Activated CD4-positive, alpha-beta T cell treated with anti-CD3 and anti-CD28 coated beads for 36 hours (primary cell): ENCODE measurements at places on chromosomes 1 and 21.

DNA sequence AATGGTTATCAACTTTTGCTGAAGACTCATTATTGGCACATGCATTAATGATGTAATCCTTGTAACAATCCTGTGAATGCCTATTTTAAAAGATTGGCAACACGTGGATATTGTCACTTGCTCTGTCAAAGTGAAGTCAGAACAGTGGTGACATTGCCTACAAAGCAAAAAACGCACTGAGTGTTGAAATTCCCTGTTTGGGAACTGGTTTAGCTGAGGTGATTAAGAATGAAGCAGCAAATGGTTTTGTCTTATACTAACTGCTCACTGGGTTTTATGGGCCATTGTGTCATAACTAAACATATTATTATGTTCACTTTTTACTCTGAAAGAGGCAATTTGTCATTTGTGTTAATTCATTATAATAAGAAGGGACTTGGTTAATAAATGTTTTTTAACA is 11.3 kb downstream of the OR14A16 start:
- no peak for DNase-seq

GRCh38 chr1:169119405-169119804 is 12.9 kb downstream of the ATP1B1 start:
- no peak for DNase-seq

DNA sequence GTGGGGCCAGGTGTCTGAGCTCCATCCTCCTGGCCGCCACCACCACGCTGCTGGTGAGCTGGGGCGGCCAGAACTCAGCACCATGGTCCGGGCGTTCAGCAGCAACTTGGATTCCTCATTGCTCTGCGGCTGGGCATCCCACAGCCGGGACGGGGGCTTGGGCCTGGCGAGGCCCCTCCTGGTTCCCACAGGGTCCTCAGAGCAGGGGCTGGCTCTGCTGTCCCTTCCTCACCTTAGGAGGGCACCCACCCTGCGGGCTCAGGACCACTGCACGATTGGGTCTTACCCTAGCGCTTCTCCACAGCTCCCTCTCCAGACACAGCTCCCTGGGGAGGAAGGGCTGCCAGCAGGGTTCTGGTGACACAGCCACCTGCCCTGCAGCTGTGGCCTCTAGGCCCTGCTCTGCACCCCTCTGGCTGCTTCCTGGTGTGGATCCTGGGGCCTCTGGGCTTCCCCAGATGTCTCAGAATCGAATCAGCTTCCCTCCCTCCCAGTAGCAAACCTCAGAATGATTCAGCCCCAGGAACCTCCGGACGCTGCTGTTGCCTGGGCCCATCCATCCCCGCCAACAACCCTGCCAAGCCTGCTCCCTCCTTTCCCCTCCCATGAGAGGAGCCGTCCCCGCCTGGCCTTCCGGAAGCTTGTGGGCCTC is 25.0 kb downstream of the CRYAA start:
- peak; percentile 44 for DNase-seq

GRCh38 chr1:164754088-164754600 is 195.2 kb downstream of the PBX1 start:
- DNase-seq: no peak

DNA sequence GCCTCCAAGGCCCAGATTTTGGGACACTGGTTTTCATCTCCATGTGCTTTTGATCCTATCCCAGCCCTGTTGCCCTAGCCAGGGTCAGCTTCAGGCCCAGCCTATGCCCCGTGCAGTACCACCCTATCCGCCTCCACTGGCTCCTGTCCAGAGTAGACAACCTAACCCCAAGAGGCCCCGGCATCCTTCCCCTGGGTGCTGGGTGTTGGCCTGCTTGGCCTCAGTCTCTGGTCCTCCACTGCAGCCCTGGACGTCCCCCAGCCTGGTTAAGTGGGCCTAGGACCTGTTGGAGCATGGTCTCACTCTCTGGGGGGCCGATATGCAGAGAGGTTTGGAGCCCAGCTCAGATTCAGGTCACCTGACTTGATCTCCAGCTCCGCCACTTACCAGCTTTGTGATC is 1.6 kb downstream of the CSF3R start:
- no peak for DNase-seq

DNA sequence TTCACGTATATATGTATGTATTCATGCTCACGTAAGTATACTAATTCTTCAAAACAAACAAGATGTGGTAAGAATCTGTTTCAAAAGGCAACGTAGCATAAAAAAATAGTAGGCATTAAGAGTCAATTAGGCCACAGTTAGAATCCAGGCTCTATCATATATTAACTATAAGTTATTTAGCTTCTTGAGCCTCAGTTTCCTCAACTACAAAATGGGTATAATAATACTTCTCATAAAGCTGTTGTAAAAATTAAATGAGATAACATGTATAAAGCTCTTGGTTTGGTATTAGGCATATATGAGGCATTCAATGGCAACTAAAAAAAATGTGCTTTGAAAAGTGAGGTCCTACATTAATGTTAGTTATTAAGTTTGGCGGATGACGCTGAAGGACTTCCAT is 9.2 kb downstream of the B3GALNT2 start:
- DNase-seq: no peak

- no peak for DNase-seq
Measured at GRCh38 chr21:18602711-18603110, 199.1 kb upstream of the TMPRSS15 start.

DNA sequence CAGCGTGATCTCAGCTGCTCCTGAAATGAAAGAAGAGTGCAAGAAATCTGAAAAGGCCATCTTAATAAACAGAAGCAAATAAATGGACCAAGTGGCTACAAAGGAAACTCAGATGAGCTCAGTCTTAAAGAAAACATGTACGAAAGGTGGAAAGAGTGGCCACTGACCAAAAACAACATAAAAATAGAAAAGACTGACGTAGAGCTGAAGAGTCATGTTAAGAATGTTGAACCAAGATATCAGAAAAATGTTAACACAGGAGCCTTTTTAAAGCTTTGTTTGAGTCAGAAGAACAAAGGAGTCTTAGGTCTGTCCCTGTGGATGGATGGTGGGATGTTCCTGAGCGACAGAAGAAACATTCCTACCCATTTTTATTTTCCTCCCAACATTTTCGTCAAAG is 30.8 kb upstream of the ZNF648 start:
- DNase-seq: no peak

DNA sequence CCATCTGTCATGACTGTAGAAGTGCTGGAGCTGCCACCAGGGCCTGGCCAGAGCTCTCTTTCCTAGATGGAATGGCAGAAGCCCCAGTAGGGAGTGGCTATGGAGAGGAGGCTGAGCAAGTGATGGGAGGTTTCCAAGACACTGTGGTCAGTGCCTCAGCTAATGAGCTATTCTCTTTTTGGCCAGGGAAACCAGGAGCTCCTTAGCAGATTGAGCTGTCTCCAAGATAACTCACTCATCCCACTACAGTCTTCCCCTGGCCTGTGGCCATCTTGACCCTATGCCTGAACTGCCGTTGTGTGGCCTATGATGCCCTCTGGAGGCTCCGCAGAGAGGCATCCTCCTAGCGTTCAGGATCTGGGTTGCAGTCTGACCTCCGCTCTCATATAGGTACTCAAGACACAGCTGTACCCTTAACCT is 60.5 kb downstream of the ERI3 start:
- no peak for DNase-seq

GRCh38 chr1:230242326-230242725 is 175.3 kb downstream of the GALNT2 start:
- DNase-seq: no peak

DNA sequence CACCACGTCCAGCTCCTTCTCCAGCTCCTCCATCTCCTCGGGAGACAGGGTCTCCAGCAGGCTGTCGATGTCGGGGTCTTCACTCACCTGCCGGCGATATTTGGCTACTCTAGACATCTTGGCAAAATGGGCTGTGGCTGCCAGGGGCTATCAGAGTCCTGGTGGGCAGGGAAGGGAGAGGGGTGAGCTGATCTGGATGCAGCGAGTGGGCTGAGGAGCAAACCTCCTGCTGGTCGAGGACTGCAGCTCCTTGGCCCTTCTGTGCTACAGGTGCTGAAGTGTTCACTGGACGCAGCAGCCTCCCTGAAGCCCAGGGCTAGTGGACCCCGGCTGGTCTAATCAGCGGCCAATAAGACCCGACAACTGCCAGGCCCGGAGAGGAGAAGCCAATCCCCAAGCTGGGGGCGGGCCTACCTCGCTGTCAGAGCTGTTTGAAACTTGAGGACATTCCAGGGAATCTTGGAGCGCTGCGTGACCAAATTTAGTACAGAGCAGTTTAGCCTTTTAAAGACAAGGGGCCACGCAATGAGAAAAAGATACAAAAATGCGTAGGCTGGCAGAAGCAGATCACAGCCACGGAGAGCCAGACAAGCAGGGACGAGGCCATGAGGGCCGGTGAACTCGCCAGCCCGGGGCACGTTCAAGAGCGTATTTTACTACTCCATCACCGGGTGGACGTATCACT is at the start of gene LMOD1:
TSS of gene LMOD1 (minus strand) at position 325 of the 685 bp plus-strand sequence. CDS start at position 117, 208 bp downstream.
- peak; percentile 19 for DNase-seq

GRCh38 chr1:24117722-24118409 is 5.9 kb upstream of the MYOM3 start:
- DNase-seq: no peak
